ENCODE measurements at places on chromosomes 5 and 9.
A peak's percentile ranks its signal among the peaks of the same experiment; 100 is the strongest.

GRCh38 chr9:121645853-121646807 lies 5.3 kb upstream of the DAB2IP start:
- DNase-seq: no peak

- no peak for DNase-seq
Observed at GRCh38 chr5:73648515-73648914, 22.5 kb downstream of the ARHGEF28 start.

- no peak for DNase-seq
Observed at GRCh38 chr5:128974567-128974966, 9.3 kb downstream of the SLC27A6 start.

DNA sequence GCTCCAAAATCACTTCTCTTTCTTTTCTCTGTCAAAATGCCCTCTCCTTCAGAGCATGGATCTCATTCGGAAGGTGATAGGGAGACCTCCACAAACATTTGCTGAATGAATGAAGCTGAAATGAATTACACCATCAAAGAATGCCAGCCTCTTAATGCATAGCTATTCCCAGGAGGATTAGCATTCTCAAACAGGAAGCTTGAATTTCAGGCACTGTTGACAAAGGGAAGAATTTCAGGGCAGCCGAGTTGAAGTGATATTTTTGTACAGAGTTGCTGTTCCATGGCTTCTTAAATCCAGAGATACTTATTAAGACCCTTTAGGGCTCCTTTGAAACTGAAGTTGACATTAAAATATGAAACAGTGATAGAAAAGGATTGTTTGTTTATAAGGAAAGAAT lies 18.8 kb downstream of the HBEGF start:
- no peak for DNase-seq

- peak; percentile 49 for DNase-seq
Observed at GRCh38 chr5:145237843-145238242, 597.3 kb downstream of the PRELID2 start.

- DNase-seq: no peak
Observed at GRCh38 chr9:107827304-107827703, 337.7 kb upstream of the KLF4 start.

GRCh38 chr5:151724360-151724759 lies 34.1 kb downstream of the ATOX1 start:
- DNase-seq: no peak

Measured in NCI-H146 (cell line).